Pancreas (tissue), 10 donors: ENCODE measurements at places on chromosomes 1 and 21. TPM values are rescaled to one million over a fixed set of nuclear protein-coding genes. Genes with fewer than 3 reads are reported as not detected.

- H3K36me3 ChIP-seq: no peaks in the 10 kb centered on the region
- H3K27me3 ChIP-seq: no peaks in the 10 kb centered on the region
- H3K27ac ChIP-seq: no peak overlapping the region
- DNase-seq: no peak
- no peaks in the 10 kb centered on the region for H3K4me1 ChIP-seq
- no peak overlapping the region for H3K4me3 ChIP-seq
Measured at GRCh38 chr1:4309676-4310320, 344.6 kb upstream of the AJAP1 start.

GRCh38 chr21:28454564-28455252, 538.0 kb downstream of the LTN1 start:
- H3K4me3 ChIP-seq: no peak overlapping the region
- no peak overlapping the region for H3K27ac ChIP-seq
- no peaks in the 10 kb centered on the region for H3K27me3 ChIP-seq
- DNase-seq: no peak
- H3K4me1 ChIP-seq: no peaks in the 10 kb centered on the region

- H3K36me3 ChIP-seq: no peaks in the 10 kb centered on the region
- H3K4me1 ChIP-seq: no peaks in the 10 kb centered on the region
- H3K27ac ChIP-seq: no peak overlapping the region
- H3K27me3 ChIP-seq: no peaks in the 10 kb centered on the region
Measured at GRCh38 chr1:20980051-20980450, 192.9 kb upstream of the HP1BP3 start.

DNA sequence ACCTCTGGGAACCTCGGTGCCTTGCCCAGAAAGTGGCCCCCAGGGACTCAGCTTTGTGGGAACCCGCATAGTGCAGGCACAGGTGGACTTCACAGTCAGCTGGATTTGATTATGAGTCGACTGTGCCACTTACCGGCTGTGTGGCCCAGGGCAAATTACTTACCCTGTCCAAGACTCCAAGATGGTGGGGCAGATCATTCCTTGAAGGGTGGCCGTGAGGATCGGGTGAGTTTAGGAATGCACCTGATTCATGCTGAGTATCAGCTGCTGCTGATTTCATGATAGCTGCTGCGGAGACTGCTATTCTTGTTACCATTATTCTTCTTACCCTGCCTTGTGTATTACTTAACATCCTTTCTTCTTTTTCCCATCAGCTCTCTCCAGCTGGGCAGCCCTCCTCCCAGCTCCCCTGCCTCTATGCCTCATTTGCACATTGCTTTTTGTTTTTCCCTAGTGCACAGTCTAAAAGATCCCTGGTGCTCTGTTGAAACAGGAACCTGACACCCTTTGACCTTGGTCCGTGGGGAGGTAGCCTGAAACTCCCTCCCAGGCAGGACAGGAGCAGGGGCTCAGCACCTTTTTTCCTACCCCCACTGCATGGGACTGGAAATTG, 40.5 kb upstream of the FHAD1 start:
- H3K27me3 ChIP-seq: no peaks in the 10 kb centered on the region
- H3K4me1 ChIP-seq: peaks cover 86% of the 10 kb centered on the region
- H3K36me3 ChIP-seq: no peaks in the 10 kb centered on the region
- DNase-seq: no peak

GRCh38 chr1:244234009-244234643, 183.0 kb downstream of the ZBTB18 start:
- no peaks in the 10 kb centered on the region for H3K36me3 ChIP-seq
- no peaks in the 10 kb centered on the region for H3K4me1 ChIP-seq
- H3K27me3 ChIP-seq: no peaks in the 10 kb centered on the region

DNA sequence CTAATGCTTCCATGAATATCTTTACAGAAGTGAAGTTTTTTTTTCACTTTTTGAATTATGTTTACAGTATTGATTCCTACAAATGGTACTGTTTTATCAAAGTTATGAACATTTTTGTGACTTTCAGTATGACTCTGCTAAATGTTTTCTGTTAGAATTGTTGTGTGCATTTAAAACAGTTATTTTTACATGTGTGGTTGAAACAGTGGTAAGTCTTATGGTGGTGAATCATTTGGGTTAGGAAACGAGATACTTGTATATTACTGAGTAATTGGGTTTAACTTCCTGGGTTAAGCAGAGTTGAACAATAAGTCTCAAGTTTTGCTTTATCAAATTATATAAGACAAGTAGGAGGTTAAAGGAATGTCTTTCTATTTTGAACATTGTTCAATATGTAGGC, 66.8 kb downstream of the VPS13D start:
- no peak for DNase-seq
- no peak overlapping the region for H3K4me3 ChIP-seq
- H3K27me3 ChIP-seq: no peaks in the 10 kb centered on the region
- no peaks in the 10 kb centered on the region for H3K4me1 ChIP-seq

DNA sequence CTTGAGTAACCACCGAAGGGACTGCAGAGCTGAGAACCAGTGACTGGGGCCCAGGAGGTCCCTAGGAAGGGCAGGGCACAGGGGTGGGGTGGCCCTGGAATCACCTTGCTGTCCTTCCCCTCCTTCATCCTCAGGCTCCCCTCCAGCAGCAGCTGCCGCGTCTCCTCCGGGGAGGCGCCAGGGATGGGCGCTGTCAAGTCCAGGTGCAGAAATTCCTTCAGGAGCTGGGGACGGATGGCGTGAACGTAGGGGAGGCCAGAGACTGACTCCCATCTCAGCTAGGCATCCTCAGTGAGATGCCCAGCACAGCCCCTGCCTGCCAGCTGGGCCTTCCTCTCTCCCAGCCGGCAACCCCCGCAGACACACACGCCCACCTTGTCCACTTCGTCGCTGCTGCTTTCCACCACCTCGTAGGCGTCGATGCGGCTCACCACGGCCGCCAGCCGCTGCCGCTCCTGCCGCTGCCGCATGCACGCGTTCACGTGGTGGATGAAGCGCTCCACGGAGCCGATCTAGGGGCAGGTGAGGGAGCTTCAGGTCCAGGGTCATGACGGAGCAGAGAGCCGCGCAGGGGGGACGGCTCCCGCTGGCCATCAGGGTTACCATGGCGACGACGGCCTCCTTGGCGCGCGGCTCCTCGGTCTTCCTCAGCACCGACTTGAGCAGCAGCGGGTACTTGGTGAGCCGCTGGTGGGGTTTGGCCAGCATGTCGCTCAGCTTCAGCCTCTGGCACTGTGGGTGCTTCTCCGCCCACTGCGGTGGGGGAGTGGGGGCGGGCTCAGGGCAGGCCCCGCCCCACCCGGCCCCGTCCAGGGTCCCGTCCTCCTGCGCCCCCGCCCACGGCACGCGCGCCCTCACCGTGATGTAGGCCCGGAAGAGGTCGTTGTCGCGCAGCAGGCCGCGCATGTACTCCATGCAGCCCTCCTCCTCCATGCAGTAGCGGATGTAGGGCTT, 4.4 kb upstream of the TNFRSF25 start:
- H3K4me3 ChIP-seq: no peak overlapping the region
- no peaks in the 10 kb centered on the region for H3K4me1 ChIP-seq
- H3K36me3 ChIP-seq: no peaks in the 10 kb centered on the region
- peak; percentile 20 for DNase-seq
- no peak overlapping the region for H3K27ac ChIP-seq

GRCh38 chr1:97630281-97630680, 290.6 kb downstream of the DPYD start:
- H3K4me1 ChIP-seq: no peaks in the 10 kb centered on the region
- H3K4me3 ChIP-seq: no peak overlapping the region
- H3K36me3 ChIP-seq: no peaks in the 10 kb centered on the region
- no peak overlapping the region for H3K27ac ChIP-seq

DNA sequence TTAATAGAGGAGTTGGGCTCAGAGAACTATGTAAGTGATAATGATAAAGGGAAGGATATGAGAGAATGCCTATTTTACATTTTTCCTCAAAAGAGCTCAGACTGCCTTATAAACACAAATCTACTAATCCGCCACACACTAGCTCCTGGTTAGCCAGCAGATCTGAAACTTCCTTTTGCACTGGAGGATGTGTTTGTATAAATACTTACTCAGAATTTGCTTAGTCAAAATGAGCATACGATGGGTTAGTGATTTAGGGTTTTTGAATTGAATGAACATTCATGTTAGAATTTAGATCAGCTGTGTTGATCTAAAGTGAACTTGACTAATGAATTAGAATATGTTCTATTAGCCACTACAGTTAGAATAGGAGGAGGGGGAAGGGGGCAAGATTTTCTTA, 9.1 kb upstream of the IER5 start:
- no peak for DNase-seq
- no peaks in the 10 kb centered on the region for H3K27me3 ChIP-seq
- H3K4me1 ChIP-seq: no peaks in the 10 kb centered on the region
- no peaks in the 10 kb centered on the region for H3K36me3 ChIP-seq
- no peak overlapping the region for H3K4me3 ChIP-seq
- no peak overlapping the region for H3K27ac ChIP-seq

GRCh38 chr1:63911049-63911448, 137.2 kb downstream of the ROR1 start:
- H3K27me3 ChIP-seq: no peaks in the 10 kb centered on the region
- no peak for DNase-seq
- H3K27ac ChIP-seq: no peak overlapping the region
- peaks cover 43% of the 10 kb centered on the region for H3K4me1 ChIP-seq
- H3K36me3 ChIP-seq: no peaks in the 10 kb centered on the region

GRCh38 chr1:40751802-40752201, 31.8 kb upstream of the KCNQ4 start:
- H3K27ac ChIP-seq: no peak overlapping the region
- H3K36me3 ChIP-seq: peaks cover 7% of the 10 kb centered on the region
- no peak for DNase-seq
- H3K27me3 ChIP-seq: no peaks in the 10 kb centered on the region
- no peaks in the 10 kb centered on the region for H3K4me1 ChIP-seq
- no peak overlapping the region for H3K4me3 ChIP-seq

DNA sequence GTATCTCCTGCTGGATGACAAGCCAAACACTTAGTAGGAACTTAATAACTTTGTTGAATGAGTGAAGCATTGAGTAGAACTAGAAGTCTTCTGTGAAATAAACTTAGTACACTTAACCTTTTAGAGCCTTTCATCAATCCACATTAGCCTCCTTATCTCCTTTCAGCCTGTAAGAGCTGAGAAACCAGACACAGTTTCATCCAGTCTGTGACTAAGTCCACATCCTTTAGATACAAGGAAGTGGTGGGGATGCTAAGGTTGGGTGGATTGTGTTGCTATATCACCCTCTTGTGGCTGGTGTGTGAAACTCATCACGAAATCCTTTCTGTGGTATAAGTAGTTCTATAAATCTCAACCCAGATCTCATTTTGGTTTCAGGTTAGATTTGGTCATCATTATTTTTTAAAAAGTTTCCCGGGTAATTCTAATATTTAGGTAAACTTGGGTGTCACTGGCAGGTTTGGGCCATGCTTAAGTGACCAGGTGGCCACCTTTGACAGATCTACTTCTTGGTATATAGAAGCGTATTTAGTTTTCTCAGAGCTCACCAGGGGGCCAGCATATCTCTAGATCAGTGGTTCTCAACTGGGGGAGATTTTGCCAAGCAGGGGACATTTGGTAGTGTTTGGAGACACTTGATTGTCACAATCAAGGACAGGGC, 27.8 kb upstream of the CD84 start:
- H3K36me3 ChIP-seq: no peaks in the 10 kb centered on the region
- no peak overlapping the region for H3K27ac ChIP-seq
- no peak overlapping the region for H3K4me3 ChIP-seq
- no peaks in the 10 kb centered on the region for H3K4me1 ChIP-seq

GRCh38 chr1:59947047-59947938, 20.7 kb upstream of the CYP2J2 start:
- no peak overlapping the region for H3K27ac ChIP-seq
- H3K36me3 ChIP-seq: no peaks in the 10 kb centered on the region
- peaks cover 6% of the 10 kb centered on the region for H3K4me1 ChIP-seq
- DNase-seq: peak; percentile 71

DNA sequence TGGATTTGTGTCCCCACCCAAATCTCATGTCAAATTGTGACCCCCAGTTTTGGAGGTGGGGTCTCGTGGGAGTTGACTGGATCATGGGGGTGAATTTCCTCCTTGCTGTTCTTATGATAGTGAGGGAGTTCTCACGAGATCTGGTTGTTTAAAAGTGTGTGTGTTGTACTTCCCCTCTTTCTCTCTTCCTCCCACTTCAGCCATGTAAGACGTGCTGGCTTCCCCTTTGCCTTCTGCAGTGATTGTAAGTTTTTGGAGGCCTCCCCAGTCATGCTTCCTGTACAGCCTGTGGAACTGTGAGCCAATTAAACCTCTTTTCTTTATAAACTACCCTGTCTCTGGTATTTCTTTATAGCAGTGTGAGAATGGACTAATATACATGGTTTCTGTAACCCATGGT, 64.6 kb downstream of the RHOU start:
- no peak overlapping the region for H3K4me3 ChIP-seq
- no peak for DNase-seq
- no peaks in the 10 kb centered on the region for H3K36me3 ChIP-seq

DNA sequence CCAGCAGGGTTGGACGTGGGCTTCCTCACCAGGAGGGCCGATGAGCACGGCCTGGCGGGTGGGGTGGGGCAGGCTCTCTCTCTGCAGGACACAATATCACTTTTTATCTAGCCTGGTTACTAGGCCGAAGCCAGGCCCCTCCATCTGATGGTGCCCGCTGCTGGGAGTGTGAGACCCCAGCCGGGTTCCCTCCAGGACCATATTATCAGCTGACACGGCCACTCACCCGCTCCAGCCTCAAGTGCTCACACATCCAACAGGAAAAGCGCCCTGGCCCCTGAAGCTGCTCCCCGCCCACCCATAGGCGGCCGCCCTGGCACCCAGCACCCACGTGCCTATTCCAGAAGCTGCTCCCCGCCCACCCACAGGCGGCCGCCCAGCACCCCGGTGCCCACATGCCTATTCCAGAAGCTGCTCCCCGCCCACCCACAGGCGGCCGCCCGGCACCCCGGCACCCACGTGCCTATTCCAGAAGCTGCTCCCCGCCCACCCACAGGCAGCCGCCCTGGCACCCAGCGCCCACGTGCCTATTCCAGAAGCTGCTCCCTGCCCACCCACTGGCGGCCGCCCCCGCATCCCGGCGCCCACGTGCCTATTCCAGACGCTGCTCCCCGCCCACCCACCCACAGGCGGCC, 5.0 kb downstream of the SLC19A1 start:
- H3K4me1 ChIP-seq: no peaks in the 10 kb centered on the region
- H3K36me3 ChIP-seq: no peaks in the 10 kb centered on the region
- DNase-seq: peak; percentile 32
- H3K27ac ChIP-seq: no peak overlapping the region
- no peaks in the 10 kb centered on the region for H3K27me3 ChIP-seq

GRCh38 chr1:233209481-233209880, 86.0 kb downstream of the PCNX2 start:
- H3K27ac ChIP-seq: no peak overlapping the region
- DNase-seq: no peak
- no peaks in the 10 kb centered on the region for H3K27me3 ChIP-seq
- no peaks in the 10 kb centered on the region for H3K4me1 ChIP-seq

The SH2D5 gene
- not detected for total RNA-seq

The RCSD1 gene
- total RNA-seq: 1.3 TPM

The GSTM1 gene
- total RNA-seq: 32.1 TPM

The FAM163A gene
- 0.12 TPM for total RNA-seq

The ALX3 gene
- total RNA-seq: not detected

The HSF2BP gene
- 0.23 TPM for total RNA-seq

The GSTM5 gene
- total RNA-seq: 0.88 TPM

The S100A7 gene
- total RNA-seq: not detected

The AGMAT gene
- 0.47 TPM for total RNA-seq

The DSTYK gene
- 5.2 TPM for total RNA-seq
